ENCODE measurements at places on chromosomes 11 and 22.

- no peak for DNase-seq
These were observed 115.8 kb upstream of the PITPNB start for GRCh38 chr22:28034760-28035401.

GRCh38 chr22:38083931-38084631, at the start of gene SLC16A8:
TSS of gene SLC16A8 (minus strand) at chr22:38084184. CDS start at chr22:38082873, 1,311 bp downstream.
- DNase-seq: no peak

DNA sequence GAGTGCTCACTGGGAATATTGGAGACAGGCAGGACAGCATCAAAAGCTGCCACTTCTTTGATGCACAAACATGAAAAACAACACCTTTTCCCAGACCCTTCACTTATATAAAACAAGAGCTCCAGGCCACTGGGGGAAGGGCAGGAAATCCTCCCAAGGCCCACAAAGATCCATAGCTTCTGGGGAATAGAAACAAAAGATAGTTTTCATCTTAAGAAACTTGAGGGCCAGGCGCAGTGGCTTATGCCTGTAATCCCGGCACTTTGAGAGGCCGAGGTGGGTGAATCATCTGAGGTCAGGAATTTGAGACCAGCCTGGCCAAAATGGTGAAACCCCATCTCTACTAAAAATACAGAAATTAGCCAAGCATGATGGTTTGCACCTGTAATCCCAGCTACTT, 15.3 kb downstream of the RTL6 start:
- no peak for DNase-seq

DNA sequence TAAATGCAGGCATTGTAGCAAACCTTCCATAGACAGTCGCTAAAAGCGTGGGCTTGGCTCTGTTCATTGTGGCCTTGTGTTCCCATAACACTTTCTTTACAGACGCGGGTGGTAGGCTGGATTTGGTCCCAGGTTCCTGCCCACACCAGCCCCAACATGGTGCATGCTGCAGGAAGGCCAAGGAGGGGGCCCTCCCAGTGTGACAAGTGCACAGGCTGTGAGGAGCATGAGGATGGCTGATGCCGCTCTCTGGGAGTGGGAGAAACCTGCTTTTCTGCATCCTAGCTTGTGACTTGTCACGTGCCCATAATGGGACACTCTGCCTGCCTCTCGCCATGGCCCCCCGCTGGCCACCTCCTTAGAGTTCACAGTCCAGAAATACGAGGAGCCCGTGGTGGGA, 161.8 kb upstream of the B3GAT1 start:
- DNase-seq: no peak

DNA sequence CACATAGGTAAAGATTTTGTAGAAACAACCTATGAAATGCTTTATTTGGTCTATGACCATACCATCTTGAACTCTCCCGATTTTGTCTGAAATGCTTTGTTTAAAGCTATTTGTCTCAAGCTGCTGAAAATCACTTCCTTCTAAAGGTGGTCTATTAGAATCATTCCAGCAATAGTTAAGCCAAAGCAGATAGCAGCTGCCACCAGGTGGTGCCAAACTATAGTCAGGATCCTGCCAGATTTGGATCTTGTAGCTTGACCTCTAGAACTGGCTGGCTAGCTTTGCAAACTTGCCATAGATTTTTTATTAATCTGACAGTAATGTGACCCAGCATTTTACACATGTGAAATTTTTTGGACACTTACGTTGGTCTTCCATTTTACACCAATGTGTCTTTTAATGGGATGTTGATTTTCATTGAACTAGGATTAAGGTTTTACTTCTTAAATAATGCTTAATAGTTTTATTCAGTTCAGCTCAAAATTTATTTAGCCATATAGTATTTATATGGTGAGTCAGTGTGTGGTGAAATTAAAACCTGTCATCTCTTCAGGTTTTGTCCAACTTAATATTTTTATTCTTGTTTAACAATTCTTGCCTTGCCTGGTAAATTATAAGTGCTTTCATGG, 19.7 kb downstream of the CTR9 start:
- DNase-seq: peak; percentile 84

DNA sequence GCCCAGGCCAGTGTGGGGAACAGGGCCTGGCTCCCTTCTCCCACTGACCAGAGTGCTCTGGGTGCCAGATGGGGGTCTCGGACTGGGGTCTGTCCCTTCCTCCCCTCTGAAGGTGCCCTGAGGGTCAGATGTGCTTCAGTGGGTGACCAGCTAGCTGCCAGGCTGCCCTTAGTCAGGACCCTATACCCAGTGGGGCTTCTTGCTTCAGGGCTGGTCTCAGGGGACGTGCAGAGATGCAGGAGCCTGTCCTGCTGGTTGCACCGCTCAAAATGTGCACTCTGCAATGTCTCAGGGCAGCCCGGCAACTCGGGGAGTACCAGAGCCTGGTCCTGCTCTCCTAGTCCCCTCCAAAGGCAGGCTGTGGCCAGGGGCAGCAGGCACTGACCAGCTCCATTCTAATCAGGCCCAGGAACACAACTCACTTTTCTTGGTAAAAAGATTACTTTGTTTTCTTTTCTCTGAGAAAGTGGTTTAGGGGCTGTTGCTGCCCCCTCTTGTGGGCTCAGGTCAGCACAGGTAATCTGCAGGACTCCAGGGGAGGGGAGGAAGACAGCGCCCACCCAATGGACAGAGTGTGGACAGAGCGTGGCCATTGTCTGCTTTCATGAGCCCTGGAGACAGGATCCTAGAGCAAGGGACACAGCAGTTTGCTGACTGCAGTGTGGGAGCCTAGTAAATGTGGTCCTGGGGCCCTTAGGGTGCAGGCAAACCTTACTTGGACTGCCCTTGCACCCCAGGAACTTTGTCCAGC, 80.9 kb downstream of the MED15 start:
- DNase-seq: peak; percentile 18

GRCh38 chr22:49149721-49150608, 677.7 kb downstream of the BRD1 start:
- DNase-seq: no peak

DNA sequence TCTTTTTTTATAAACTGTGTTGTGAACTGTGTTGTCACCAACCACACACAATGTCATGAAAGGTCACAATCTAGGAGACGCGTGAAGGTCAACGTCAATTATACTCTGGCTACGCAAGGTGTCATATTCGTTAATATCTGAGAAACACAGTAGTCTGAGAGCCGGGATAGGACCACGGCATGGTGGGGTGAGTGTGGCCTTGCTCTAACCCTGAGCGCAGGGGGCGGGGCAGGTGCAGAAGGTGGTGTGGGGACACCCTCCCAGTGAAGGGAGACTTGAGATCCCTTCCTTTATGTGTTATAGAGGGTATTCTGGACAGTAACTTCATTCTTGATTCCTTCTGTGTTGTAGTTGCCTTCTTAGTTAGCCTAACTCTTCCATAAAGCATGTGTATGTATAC, 883.0 kb downstream of the OPCML start:
- no peak for DNase-seq

GRCh38 chr11:125284245-125284850, 119.8 kb downstream of the PKNOX2 start:
- no peak for DNase-seq

GRCh38 chr11:35064114-35064800, 74.7 kb upstream of the CD44 start:
- DNase-seq: no peak

DNA sequence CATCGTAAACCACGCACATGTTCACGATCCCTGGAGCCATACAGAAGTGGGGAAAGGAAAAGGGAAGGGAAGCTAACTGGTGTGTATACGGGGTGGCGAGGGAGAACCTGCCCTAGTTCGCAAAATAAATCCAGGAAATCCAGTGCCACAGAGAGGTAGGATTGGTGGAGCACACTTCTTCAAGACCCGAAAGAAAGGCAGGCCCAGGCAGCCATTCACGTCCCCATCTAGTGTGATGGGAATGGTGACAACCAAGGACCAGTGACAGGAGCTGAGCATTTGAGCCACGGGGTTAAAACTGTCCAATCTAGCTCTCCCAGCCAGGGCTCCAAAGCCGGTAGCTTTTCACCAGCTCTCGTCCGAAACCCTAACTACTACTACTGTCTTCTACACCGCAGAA, 53.7 kb downstream of the IGSF9B start:
- no peak for DNase-seq

GRCh38 chr11:1708716-1709115, 11.7 kb downstream of the KRTAP5-6 start:
- no peak for DNase-seq

GRCh38 chr11:115871161-115871760, 367.0 kb upstream of the CADM1 start:
- no peak for DNase-seq

DNA sequence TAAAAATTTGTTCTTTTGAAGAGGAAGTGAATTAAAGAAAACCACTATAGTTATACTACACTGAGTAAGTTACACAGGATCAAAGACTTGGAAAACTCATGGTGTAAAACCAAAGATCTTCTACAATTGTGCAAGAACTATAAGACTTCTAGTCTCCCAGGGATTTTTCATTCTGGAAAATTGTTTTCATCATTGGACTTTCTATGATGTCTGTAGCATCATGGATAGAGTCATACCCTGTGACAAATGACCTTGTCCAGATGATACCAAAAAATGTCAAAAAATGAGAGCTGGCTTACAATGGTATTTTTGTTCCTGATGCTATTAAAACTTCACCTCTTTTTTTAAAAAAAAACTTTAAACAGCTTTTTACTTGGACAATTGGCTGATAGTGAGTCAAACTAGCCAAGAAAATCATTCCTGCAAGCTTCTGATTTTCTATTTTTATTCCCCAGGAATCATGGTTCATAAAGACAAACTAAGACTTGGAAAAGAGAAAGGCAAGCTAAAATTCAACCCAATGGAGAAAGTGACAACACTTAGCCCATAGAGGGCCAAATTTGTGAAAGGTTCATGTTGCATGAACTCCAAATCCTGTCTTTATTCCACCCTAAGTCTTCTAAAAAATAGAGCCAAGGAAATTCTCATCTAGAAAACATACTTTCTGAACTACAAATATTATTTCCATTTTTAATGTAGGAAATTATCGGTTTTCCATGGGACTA, 30.7 kb downstream of the ME3 start:
- DNase-seq: no peak

GRCh38 chr22:24474649-24475255, 20.4 kb upstream of the UPB1 start:
- no peak for DNase-seq

- no peak for DNase-seq
These were observed 62.2 kb upstream of the HEPHL1 start for GRCh38 chr11:93958991-93959390.

- no peak for DNase-seq
These were observed 34.9 kb upstream of the DAGLA start for GRCh38 chr11:61645179-61645868.

DNA sequence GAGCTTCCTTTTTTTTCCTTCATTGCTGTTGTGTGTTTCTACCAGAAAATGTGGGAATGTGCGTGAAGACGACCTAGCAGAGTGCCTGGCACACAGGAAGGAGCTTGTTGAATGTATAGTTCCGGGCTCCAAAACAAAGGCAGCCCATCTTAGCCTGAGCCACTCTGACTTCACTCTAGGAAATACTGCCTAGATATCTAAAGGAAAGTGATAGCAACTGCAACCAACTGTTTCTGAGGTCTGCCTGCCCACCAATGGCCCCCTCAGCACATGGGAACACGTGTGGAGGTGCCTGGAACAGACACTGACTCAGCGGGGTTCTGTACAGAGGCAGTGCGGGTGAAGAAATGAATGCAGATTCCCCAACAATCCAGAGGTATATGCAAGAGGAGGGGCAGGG, 14.7 kb upstream of the XBP1 start:
- DNase-seq: no peak

DNA sequence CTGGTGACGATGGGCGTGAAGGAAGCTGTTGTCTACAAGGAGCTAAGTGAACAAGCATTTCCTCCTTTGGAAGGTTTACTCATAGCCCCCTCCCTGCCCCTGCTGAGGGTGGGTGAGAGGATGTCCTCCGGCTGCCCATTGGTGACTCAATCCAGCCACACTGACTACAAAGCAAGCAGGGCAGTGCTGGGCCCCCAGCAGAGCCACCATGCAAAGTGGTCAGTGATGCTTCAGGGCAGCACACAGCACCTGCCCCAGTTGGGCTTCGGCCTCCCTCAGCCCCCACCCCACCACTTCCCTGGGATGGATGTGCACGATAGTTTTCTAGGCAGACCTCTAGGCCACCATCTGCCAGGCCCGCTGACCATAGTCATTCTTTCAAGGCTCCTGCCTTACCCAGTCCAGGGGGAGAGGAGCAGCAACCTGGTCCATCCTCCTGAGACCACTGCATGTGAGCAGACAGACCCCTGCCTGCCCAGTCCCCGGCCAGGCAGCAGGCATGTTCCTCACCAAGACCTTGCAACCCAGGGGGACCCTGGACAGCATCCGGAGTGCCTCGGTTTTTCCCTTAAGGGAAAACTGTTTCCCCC, 125.1 kb downstream of the BCR start:
- no peak for DNase-seq

GRCh38 chr11:59175091-59175501, 3.2 kb downstream of the DTX4 start:
- no peak for DNase-seq

- DNase-seq: peak; percentile 81
These were observed 83.1 kb upstream of the MTNR1B start for GRCh38 chr11:92886243-92886905.

DNA sequence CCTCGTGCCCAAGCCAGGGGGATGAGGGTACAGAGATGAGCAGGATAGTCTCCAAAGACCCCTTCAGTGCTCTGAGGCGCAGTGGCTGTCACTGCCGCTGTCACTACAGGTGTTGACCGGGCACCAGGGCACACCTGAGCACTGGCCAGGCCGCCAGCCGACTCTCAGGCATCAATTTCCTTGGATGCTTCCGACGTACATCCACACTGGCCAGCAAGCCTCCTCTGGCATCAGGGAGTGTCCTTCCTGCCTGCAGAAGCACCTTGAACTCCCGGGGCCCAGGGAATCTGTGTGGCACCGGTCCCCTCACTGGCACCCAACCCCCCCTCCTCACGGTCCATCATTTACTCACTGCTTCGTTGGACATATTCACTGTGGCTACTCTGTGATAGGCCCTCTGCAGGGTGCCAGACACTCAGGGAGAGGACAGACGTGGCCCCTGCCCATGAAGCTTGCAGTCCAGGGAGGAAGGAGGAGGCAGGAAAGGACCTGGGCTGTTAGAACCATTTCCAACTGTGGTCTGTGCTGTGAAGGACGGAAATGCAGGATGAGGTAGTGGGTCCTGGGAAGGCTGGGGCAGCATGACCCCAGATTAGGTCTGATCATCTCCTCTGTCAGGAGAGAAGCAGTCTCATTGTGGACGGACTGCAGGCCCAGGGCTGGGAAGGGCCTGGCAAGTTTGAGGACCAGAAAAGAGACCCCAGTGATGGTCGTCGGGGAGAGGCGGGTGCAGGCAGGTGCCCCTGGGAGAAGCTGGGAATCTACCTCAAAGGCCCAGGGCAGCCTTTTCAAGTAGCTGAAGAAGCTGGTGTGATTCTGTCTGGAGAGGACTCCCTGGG, 46.3 kb upstream of the ANO1 start:
- DNase-seq: no peak

DNA sequence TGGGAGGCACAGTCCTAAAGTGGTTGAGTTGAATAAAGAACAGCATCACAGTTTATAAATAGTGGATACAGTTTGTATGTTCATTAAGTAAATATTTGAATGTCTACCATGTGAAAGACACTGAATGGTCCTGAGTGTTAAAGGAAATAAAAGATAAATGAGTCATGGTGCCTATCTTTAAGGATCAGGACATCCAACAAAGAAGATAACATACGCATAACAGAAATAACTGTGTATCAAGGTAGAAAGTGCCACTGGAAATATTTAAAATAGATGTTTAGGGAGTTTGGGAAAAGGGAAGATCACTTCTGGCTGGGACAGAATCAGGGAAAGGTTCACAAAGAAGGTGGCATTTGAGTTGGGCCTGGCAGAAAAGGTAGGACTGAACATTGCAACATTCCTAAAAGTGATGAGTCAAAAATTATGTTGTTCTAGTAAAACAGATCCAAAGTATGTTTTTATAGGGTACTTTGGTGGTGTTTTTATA, 41.5 kb downstream of the CSTPP1 start:
- peak; percentile 25 for DNase-seq
